Astrocyte of the spinal cord (primary cell): ENCODE measurements at places on chromosomes 16 and 17.

- peak; percentile 32 for DNase-seq
Measured at GRCh38 chr17:35117984-35118383, 1.7 kb downstream of the RAD51D start.

DNA sequence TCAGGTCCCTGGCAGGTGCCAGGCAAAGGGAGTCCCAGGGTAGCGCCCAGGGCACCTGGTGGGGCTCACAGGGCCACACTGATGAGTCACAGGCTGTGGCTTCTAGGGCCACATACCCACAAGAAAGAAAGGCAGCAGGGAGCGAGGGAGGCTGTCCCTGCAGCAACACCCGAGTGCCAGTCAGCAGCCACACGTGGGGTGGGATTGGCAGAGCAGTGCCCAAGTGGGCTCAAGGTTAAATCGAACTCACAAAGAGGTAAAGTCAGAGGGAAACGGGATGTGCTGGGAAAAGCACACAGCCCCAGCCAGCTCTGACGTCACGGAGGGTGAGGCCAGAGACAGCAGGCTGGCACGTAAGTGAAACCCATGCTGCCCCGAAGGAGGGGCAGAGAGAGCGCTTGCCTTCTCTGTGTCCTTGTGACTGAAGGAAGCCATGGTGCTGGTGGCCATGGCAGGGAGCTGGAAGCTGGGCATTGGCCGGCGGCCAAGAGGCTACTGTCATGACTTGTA, 33.8 kb downstream of the FA2H start:
- peak; percentile 20 for DNase-seq

DNA sequence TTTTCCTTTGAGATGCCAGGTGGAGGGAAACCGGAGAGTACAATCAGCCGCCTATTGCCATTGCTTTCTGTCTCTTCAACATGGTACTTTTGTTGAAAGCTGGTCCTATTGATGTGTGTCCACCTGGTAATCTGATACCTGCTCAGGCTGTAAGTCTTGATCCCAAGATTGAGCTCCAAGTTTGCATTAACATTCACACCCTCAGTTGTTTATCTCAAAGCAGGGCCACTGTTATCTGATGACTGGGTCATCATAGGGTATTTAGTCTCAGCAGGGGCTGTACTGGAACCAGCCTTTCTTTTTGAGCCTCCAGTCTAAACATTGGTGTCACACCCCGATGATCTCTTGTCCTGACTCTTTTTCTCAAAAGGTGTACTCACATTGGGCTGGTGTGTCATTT, 370.3 kb upstream of the TOM1L1 start:
- DNase-seq: no peak

GRCh38 chr17:50134206-50135110, 4.5 kb upstream of the SAMD14 start:
- no peak for DNase-seq

- DNase-seq: peak; percentile 85
Measured at GRCh38 chr17:57927048-57927723, 28.0 kb downstream of the CUEDC1 start.

DNA sequence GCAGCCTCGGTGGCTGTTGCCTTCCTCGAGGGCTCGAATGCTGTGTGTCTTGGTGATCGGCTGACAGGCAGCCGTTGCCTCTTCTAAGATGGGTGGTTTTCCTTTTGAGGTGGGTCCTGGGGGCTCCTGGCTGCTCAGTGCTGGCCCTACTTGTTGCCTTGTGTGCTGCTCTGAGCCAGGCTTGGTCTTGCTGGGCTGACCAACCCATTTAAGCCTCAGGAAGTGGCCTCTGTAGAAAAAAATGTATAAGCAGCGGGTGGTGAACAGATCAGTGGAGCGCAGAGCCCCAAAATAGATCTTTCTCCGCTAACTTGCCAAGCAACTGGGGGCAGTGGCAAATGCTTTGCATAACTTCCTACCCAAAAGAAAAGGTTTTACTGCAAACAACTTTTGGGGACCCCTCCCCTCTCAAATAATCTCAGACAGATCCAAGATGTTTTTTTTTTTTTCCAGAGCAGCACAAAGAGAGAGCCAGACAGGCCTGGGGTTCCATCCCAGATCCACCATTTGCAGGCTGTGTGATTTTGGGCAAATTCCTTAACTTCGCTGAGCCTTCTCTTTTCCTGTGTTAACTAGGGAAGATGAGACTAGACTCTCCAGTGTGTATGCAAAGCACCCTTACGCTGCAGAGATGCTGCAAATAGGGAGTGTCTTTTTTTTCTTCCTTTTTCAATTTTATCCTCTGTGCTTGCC, 42.5 kb downstream of the PLCG2 start:
- DNase-seq: peak; percentile 17

DNA sequence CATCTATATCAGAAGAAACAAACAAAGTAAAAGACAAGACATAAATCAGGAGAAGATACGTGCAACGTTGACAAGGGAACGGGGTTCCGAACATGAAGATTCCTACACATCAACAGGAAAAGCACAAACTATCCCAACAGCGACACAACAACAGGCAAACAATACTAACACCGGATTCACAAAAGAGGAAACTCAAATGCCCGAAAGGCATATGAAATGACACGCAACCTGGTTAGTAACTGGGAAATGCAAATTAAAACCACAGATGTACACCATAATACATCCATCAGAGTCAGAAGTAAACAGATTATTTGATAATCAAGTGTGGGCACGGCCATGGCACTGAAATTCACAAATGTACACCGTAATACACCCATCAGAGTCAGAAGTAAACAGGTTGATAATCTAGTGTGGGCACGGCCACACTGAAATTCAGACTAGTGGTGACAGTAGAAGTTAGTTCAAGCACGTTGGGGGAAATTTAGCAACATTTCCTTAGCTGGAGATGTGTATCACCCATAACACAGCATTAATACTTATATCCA, 171.9 kb upstream of the RPH3AL start:
- no peak for DNase-seq

DNA sequence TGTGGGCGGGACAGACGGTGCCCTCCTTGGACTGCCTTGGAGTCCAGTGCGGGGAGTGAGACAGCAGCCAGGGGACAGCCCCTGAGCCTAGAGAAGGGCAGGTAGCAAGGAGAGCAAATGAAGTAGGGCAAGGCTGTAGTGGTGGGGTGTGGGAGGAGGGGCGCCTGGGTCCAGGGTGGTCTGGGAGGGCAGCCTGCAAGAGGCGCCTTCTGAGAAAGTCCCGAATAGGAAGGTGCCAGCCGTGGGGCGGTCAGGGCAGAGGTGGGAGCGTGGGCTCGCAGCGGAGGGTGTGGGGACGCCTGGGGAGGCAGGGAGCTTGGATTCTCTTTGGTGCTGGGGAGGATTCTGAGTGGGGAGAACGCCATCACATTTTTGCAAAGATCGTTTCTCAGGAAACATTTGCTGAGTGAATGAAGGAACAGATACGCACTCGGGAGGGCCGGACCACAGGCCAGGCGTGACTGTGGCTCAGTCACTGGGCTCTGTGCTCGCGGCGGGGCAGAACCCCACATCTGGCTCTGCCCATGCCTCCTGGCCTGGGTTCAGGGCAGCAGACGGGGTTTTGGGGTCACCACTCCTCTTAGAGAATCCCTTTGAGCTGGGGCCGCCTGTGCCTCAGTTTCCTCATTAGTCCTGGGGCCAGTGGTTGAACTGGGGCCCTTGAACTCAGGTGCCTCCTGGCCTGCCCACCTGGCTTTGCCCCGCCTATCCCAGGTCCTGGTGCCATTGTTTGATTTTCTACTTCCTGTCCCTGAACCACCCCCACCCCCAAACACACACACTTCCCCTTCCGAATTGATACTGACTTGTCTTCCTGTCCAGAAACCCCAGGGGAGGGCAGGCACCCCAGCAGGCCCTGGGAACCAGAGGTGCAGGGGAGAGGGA, 4.2 kb downstream of the SNN start:
- DNase-seq: no peak

- peak; percentile 23 for DNase-seq
Measured at GRCh38 chr16:46715769-46716305, 26.4 kb downstream of the ORC6 start.

GRCh38 chr17:77188084-77189066, 47.6 kb downstream of the SEC14L1 start:
- DNase-seq: peak; percentile 43

DNA sequence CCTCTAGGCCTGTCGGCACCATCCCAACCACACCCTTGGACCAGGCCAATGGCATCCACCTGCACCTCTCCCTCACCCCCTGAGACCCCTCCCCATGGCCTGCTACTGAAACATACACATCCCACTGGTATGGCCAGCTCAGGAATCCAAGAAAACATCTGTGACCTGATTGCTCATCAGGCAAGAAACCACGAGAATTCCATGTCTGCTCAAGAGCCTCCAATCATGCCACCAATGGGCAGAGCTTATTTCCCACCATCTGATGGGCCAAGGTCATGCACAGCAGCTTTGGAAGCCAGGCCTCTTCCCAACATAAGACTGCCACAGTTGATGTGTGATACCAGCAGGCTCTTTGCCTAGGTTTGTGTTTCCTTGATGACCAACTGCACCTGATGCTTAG, 190.1 kb downstream of the C16orf78 start:
- peak; percentile 32 for DNase-seq

DNA sequence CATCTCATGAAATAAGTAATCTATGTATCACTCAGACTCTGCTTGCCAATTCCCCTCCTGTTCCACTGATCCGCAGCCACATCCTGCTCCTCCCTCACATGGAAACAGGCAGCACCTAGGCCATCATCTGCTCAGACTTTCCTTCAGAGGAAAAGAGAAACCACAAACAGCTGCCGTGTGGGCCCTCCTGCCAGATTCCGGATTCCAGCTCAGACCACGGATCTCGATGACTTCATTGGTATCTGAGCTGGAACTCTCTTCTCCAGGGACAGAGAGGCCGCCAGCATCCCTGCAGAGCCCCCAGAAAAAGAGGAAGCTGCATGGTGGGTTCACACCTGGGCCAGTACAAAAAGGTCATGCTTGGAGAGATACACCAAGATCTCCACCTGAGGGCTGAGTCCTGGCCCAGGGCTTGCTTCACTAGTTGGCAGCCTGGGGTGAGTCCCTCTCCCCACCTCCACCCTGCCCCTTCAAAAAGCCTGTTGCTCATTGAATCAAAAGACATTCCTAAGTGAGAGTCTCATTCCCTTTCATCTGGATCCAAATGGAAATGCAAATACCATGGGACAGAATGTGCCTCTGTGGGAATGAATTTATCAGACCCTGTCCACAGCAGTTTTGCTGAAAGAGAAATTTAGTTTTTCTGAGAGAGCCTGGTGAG, 47.2 kb downstream of the HOXB1 start:
- peak; percentile 99 for DNase-seq

DNA sequence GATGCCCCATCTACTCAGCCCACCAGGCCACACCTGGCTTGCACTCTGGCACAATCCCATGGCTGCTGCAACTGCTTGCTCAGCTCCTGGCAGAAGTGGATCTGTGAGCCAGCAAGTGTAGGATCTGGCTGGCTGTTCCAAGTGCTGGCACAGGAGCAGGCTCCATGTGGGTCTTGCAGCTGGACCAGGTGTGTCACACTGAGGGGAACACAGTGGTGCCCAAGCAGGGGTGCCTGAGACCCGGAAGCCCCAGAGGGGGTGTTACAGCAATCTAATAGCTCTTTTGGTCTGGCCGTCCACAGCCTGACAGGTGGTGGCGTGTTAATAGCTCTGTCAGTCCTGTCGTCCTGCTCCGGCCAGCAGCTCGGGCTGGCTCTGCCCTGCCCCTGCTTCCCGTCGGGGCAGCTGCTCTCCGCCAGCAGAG, 19.6 kb upstream of the GOT2 start:
- DNase-seq: no peak

- no peak for DNase-seq
Measured at GRCh38 chr17:80331820-80332219, 71.2 kb downstream of the RNF213 start.

GRCh38 chr16:66287926-66288325, 78.6 kb upstream of the CDH5 start:
- DNase-seq: no peak

DNA sequence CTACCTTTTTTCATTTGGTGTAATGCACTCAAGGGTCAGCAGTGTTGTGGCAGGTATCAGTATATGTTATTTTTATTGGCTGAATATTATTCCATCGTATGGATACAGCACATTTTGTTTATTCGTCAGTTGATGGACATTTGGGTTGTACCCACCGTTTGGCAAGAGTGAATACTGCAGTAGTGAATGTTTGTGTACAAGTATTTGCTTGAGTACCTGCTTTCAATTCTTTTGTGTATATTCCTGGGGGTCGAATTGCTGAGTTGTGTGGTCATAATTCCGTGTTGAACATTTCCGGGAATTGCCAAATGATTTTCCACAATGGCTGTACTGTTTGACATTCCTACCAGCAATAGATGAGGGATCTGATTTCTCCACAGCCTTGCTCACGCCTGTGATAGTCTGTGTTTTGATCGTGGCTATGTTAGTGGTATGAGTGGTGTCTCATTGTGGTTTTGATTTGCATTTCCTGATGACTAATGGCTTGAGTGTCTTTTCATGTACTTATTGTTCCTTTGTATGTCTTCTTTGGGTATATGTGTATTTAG, 108.4 kb downstream of the OR1D5 start:
- peak; percentile 91 for DNase-seq

- peak; percentile 89 for DNase-seq
Measured at GRCh38 chr16:70380248-70380918, 33.7 kb downstream of the DDX19A start.

- DNase-seq: no peak
Measured at GRCh38 chr16:2925951-2926649, 14.4 kb downstream of the FLYWCH1 start.

GRCh38 chr17:80986816-80987475, 4.7 kb upstream of the CHMP6 start:
- DNase-seq: no peak

GRCh38 chr16:88939245-88939971, 37.6 kb downstream of the CBFA2T3 start:
- DNase-seq: no peak

DNA sequence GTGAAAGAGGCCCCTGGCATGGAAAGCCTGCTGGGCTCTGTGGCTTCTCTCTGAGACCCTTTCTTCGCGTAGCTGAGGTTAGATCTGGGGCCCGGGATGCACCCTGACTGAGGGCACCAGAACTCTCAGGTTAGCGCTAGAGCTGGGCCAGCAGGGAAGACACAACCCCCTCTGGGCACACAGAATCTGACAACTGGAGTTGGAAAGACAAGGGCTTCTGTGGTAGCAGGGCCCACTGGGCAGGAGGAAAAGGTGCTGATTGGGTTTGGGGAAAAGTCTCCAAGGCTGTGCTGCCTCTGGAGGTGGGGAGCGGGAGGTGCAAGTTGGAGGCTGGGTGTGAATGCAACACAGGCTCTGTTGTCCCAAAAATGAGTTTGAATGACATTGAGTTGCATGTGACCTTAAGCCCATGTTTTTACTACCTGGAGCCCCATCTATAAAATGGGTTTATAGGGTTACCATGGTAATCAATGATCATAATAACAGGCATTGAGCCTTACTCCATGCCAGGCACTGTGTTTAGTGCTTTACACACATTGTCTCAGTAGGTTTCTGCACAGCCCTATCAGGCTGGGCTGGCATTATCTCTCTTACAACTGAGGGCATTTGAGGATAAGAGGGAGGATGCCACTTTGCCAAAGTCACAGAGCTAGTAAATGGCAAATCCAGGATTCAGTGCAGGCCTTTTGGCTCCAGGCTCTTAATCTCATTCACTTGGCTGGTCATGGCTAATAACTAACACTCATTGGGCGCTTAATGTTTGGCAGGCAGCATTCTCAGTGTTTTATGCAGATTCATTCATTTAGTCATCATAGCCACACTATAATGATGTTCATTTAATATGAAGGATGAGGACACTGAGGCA, 9.5 kb upstream of the IGFBP4 start:
- no peak for DNase-seq
